ENCODE measurements at places on chromosomes 12 and 14.

DNA sequence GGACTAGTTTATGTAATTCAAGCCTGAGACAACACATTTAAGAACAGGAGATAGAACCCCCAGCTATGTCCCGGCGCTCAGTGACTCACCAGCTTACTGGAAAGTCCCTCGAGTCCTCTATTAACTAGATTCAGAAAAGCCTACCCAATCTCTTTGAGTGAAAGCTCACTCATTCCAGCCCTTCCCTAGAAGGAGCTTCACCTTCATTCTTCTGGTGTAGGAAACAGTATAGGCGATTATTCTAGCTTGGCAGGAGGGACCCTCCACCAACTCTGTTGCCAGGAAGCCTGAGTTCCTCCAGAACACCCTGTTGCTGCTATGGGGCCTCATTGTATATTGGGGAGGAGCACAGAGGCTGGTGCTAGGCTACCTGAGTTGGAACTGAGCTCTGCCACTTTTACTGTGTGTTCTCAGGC, 57.2 kb upstream of the AEBP2 start:
- peak; percentile 88 for DNase-seq
- H3K4me1 ChIP-seq = peaks cover 15% of the 10 kb centered on the region
- H3K36me3 ChIP-seq = no peaks in the 10 kb centered on the region
- no peaks in the 10 kb centered on the region for H3K27me3 ChIP-seq
- no peak overlapping the region for H3K4me3 ChIP-seq

- peaks cover 11% of the 10 kb centered on the region for H3K4me1 ChIP-seq
- H3K4me3 ChIP-seq = no peak overlapping the region
- no peaks in the 10 kb centered on the region for H3K27me3 ChIP-seq
- H3K27ac ChIP-seq = peak overlapping the region; percentile 53
- H3K36me3 ChIP-seq = no peaks in the 10 kb centered on the region
These were observed 750.5 kb upstream of the TMEM132C start for GRCh38 chr12:127516467-127516866.

GRCh38 chr14:63777024-63777423, 49.2 kb upstream of the SGPP1 start:
- H3K27ac ChIP-seq = no peak overlapping the region
- H3K36me3 ChIP-seq = no peaks in the 10 kb centered on the region
- peaks cover 3% of the 10 kb centered on the region for H3K4me1 ChIP-seq
- peak; percentile 71 for DNase-seq
- no peak overlapping the region for H3K4me3 ChIP-seq
- H3K27me3 ChIP-seq = no peaks in the 10 kb centered on the region

DNA sequence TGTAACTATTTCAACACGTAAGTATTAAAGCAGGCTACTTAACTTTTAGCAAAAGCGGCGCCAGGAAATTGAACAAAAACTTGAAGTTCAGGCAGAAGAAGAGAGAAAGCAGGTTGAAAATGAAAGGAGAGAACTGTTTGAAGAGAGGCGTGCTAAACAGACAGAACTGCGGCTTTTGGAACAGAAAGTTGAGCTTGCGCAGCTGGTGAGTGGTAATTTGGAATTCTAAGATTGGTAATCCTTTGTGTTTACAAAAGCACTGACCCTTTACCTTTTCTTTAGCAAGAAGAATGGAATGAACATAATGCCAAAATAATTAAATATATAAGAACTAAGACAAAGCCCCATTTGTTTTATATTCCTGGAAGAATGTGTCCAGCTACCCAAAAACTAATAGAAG, 4.0 kb downstream of the PNN start:
- H3K4me3 ChIP-seq = no peak overlapping the region
- H3K27me3 ChIP-seq = no peaks in the 10 kb centered on the region
- H3K36me3 ChIP-seq = peaks cover 71% of the 10 kb centered on the region

GRCh38 chr12:54657105-54657607, 9.0 kb upstream of the DCD start:
- no peak overlapping the region for H3K27ac ChIP-seq
- no peaks in the 10 kb centered on the region for H3K4me1 ChIP-seq
- H3K36me3 ChIP-seq = no peaks in the 10 kb centered on the region
- H3K27me3 ChIP-seq = no peaks in the 10 kb centered on the region
- no peak for DNase-seq

- peak overlapping the region; percentile 31 for H3K27ac ChIP-seq
- H3K4me3 ChIP-seq = peak overlapping the region; percentile 11
- DNase-seq = peak; percentile 95
- H3K27me3 ChIP-seq = peaks cover 8% of the 10 kb centered on the region
These were observed 18.6 kb downstream of the LGMN start for GRCh38 chr14:92729634-92730358.

DNA sequence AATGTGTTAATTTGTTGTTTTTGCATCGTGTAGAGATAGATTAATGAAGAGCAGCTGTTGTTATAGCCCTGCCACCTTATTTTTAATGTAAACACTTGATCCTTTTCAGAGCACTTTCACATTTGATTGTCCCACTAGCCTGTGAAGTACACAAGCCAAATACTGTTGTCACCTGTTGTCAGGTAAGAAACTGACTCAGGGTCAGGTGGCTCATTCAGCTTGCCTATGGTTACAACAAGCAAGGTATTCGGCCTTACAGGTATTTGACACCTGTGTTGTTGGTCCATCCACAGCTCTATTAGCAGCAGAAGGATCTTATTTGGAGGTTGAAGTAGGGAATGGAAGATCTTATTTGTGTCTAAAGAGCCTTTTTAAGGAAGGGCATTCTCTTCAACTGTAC, 108.9 kb downstream of the GPR135 start:
- no peak overlapping the region for H3K4me3 ChIP-seq
- H3K27me3 ChIP-seq = no peaks in the 10 kb centered on the region
- no peak overlapping the region for H3K27ac ChIP-seq
- no peak for DNase-seq
- peaks cover 14% of the 10 kb centered on the region for H3K4me1 ChIP-seq

DNA sequence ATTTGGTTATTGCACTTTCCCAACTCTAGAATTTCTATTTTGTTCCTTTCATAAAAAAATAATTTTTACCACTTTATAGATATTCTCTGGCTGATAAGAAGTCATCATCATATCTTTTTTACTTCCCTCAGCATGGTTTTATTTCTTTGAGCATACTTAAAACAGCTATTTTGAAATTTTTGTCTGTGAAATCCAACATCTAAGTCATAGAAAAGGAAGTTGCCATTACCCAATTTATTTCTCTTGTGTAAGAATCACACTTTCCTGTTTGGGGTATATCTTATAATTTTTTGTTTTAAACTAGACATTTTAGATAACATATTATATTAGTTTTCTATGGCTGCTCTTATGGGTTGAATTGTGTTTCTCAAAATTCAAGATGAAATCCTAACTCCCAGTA, 400.2 kb upstream of the OR4E1 start:
- no peak overlapping the region for H3K4me3 ChIP-seq
- DNase-seq = no peak
- no peaks in the 10 kb centered on the region for H3K27me3 ChIP-seq
- H3K27ac ChIP-seq = no peak overlapping the region
- no peaks in the 10 kb centered on the region for H3K4me1 ChIP-seq

DNA sequence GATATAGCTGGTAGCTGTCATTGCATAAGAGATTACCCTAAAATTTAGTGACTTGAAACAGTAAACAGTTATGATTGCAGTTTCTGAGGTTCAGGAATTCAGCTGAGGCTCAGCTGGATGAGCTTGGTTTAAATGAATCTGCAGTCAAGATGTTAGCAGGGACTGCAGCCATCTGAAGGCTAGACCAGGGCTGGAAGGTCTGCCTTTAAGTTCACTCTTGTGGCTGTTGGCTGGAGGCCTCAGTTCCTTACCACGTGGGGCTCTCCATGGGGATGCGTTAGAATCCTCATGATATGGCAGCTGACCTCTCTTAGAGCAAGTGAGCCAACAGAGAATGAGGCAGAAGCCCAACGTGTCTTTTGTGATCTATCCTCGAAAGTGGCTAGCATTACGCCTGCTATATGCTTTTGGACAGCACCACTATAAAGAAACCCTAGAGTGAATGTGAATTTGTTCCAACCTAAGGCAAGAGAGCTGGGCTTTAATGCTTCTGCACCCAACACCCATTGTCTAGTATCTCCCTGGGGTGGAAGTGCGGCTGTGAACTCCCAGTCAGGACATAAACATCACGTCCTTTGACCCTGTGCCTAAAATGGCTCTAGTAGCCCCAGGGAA, 26.0 kb downstream of the HSPB8 start:
- H3K27ac ChIP-seq = no peak overlapping the region
- no peak overlapping the region for H3K4me3 ChIP-seq
- no peak for DNase-seq
- H3K27me3 ChIP-seq = no peaks in the 10 kb centered on the region
- H3K4me1 ChIP-seq = no peaks in the 10 kb centered on the region

GRCh38 chr14:29301571-29301970, 535.0 kb downstream of the FOXG1 start:
- no peak overlapping the region for H3K4me3 ChIP-seq
- H3K27me3 ChIP-seq = no peaks in the 10 kb centered on the region
- no peak for DNase-seq
- no peaks in the 10 kb centered on the region for H3K4me1 ChIP-seq

- no peak for DNase-seq
- H3K27me3 ChIP-seq = peaks cover 24% of the 10 kb centered on the region
- no peak overlapping the region for H3K27ac ChIP-seq
- H3K4me1 ChIP-seq = peaks cover 44% of the 10 kb centered on the region
These were observed 450 bp downstream of the DDN start for GRCh38 chr12:48998497-48999353.

DNA sequence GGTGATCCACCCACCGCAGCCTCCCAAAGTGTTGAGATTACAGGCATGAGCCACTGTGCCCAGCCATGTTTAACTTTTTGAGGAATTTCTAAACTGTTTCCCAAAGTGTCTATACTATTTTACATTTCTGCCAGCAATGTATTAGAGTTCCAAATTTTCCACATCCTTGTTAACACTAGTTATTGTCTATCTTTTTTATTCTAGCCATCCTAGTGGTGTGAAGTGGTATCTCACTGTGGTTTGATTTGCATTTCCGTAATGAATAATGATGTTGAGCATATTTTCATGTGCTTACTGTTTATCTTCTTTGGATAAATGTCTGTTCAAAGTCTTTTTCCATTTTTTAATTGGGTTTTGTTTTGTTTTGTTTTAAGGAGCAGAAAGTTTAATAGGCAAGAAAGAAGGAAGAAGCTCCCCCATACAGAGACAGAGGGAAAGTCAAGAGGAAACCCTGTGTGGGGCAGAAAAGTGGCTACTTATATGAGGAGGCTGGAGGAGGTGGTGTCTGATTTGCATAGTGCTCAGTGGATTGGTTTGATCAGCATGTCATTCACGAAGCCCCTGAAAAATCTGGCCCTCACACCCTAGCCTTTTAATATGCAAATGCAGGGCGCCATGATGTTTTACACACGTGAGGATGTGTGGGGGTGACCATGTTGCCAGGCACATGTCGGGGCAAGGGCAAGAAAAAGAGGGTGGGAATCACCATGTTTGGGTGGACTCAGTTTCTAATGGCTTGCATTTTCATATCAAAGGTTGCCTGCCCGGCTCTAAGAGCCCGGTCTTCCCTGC, 14.9 kb downstream of the TXNRD1 start:
- H3K4me1 ChIP-seq = no peaks in the 10 kb centered on the region
- no peak for DNase-seq
- H3K27me3 ChIP-seq = no peaks in the 10 kb centered on the region
- H3K36me3 ChIP-seq = no peaks in the 10 kb centered on the region
- H3K4me3 ChIP-seq = no peak overlapping the region

DNA sequence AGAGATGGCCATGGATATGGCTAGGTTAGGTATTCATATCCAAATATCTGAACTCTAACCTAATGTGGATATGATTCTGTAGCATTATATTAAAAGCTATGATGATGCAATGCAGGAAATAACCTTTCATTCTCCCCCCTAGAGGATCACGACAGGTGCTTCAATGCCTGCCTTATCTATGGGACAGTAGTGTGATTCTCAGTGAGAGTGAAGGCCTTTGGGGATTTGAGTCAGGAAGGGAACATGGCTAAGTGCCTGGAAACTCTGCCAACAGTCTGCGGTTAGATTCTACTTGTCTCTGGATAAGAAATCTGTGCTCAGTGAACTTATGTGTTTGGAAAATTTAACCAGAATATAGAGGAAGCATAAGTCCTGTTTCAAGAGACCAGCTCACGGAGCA, 81.8 kb downstream of the SLC38A1 start:
- H3K4me1 ChIP-seq = peaks cover 6% of the 10 kb centered on the region
- peaks cover 3% of the 10 kb centered on the region for H3K36me3 ChIP-seq
- H3K4me3 ChIP-seq = no peak overlapping the region
- DNase-seq = peak; percentile 91
- H3K27ac ChIP-seq = no peak overlapping the region

- H3K4me3 ChIP-seq = peak overlapping the region; percentile 78
- peaks cover 37% of the 10 kb centered on the region for H3K4me1 ChIP-seq
- no peaks in the 10 kb centered on the region for H3K27me3 ChIP-seq
- DNase-seq = no peak
These were observed 648 bp downstream of the CHD4 start for GRCh38 chr12:6606331-6607131.

Data from astrocyte (in vitro differentiated cells and primary cell).